ENCODE measurements at places on chromosomes 5 and 9. TPM values are rescaled to one million over a fixed set of nuclear protein-coding genes. Genes with fewer than 3 reads are reported as not detected.

GRCh38 chr5:100574716-100575115 is 39.5 kb downstream of the FAM174A start:
- DNase-seq: no peak

GRCh38 chr5:142878638-142879037 is 108.5 kb downstream of the ARHGAP26 start:
- no peak for DNase-seq

GRCh38 chr5:158699298-158699880 is 400.3 kb downstream of the EBF1 start:
- DNase-seq: no peak

DNA sequence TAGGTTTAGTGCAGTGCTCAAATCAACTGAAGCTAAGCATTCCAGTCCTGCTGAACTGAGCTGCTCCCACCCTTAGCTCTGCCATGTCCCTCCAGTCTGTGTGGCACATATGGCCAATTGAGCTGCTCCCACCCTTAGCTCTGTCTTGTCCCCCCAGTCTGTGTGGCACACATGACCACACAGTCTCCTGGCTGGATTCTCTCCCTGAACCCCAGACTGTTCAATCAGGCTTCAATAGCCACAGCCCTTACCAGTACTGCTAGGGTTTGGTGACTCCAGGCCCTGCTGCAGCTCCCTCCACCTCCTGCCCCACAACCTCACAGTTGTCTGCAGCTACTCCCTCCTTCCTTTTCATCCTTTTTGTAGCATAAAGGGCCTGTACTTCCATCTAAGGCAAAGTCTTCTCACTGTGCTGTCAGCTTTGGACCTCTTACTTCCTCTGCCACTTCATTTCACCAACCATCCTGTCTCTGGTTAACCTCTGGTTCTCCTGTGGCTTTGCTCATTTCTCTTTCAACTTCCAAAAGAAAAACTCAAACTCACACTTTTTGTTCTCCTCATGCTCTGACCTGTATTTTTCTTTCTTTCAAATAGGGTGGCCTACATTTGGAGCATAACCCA is 50.8 kb downstream of the ADAMTS12 start:
- no peak for DNase-seq

DNA sequence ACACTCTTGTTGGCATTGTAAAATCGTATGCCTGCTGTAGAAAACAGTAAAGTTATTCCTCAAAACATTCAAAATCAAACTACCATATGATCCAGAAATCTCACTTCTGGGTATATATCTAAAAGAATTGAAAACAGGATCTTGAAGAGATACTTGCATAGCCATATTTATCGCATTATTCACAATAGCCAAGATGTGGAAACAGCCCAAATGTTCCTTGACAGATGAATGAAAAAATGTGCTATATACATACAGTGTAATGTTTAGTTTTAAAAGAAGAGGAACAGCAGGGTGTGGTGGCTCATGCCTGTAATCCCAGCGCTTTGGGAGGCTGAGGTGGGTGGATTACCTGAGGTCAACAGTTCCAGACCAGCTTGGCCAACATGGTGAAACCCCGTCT is 234.1 kb upstream of the DAB2 start:
- no peak for DNase-seq

DNA sequence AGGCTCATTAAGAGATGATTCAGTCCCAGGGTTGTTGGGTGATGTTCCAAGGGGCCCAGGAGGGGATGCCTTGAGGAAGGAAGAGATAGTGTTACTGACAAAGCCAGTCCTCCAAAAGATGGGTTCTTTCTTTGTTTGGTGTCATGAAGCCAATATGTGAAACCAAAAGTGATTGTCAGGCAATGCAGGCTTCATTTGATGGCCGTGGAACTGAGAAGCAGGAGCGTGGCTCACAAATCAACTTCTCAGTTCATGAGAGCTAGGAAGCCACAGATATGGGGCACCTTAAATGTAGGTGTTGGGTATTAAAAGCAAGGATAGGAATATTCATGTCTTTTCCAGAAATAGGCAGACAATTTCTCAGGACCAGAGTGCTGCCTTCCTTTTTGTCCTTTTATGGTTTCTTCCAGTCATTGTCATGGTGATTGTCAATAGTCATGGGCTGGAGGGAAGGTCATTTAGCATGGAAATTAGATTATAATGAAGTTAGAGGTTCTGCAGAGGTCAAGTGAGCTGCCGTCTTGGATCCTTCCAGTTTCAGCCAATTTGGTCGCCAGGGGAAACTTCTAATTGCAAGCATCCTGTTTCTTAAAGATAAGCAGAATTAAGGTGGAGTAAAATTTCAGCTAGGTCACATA is 393.0 kb downstream of the NTRK2 start:
- DNase-seq: no peak

DNA sequence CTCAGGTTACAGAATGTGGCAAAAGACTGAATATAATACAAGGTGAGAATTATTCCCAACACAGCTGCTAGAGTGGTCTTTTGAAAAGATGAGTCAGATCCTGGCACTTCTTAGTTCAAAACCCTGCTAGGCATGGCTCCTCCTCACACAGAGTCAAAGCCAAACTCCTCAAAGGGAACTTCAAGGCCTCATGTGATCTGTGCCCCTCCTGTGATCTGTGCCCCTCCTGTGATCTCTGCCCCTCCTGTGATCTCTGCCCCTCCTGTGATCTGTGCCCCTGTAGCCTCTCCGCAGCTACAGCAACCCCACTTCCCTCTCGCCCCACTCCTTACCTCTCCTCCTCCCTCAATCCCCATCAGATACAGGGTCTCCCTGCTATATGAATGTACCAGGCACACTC is 525.5 kb upstream of the CCNG1 start:
- DNase-seq: no peak

DNA sequence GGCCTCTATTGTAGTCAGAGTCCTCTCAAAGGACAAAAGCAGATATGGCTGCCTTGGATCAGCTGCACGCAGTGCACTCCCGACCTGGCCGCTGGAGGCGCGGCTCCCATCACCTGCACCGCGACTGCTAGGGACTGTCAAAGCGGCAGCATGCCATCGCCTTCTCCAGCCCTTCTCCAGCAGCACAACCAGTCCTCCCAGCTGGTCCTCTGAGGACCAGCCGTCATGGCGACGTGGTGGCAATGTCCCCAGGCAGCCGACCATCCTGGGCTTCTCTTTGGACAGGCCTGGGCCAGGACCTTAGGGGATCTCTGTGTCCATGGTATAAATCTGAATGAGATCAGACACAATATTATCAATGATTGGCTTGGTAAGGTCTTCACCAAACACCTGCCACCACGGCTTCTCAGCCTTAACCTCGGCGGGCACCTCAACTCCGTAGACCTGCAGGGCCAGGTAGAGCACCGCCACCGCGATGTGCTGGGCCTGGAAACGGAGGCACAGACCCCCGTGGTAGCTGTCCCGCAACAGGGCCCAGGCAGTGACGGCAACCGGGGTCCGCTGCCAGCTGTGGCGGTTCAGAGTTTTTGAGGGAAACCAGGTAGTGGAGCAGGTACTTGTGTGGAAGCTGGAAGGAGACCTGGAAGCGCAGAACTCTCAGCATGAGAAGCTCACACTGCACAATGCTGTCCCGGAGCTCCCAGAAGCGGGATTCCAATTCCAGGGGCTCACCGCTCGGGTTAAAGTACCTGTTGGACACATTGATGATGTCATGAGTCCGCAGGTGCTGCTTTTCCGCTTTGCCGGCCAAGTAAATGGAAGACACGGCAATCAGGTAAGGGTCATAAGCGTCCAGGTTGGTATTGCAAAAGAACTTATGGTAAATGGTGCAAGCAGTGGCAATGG is 8.5 kb downstream of the DUSP1 start:
- no peak for DNase-seq

SNX30 gene
- 1.2 TPM for polyA plus RNA-seq
